ENCODE measurements at places on chromosomes 1 and 21.

GRCh38 chr1:181202986-181203555, 114.6 kb downstream of the IER5 start:
- DNase-seq, result no peak

DNA sequence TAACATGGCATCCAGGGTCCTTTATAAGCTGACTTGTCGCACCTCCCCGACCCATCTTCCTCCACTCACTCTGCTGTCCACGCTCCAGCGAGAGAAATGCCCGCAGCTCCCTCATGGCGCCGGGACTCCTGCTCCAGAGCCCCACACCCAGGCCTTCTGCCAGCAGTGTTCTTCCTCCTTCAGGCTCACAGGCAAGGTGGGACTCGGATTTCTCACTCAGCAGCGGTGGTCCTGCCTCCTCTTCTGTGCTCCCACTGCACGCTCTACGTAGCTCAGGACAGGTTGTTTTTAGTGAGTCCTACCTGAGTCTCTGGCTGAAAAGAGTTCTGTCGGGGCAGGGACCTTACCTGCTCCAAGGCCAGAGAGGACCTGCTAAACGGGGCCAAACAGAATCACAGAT, 11.2 kb downstream of the THEMIS2 start:
- no peak for DNase-seq

GRCh38 chr1:33344896-33345560, 24.1 kb upstream of the A3GALT2 start:
- no peak for DNase-seq

DNA sequence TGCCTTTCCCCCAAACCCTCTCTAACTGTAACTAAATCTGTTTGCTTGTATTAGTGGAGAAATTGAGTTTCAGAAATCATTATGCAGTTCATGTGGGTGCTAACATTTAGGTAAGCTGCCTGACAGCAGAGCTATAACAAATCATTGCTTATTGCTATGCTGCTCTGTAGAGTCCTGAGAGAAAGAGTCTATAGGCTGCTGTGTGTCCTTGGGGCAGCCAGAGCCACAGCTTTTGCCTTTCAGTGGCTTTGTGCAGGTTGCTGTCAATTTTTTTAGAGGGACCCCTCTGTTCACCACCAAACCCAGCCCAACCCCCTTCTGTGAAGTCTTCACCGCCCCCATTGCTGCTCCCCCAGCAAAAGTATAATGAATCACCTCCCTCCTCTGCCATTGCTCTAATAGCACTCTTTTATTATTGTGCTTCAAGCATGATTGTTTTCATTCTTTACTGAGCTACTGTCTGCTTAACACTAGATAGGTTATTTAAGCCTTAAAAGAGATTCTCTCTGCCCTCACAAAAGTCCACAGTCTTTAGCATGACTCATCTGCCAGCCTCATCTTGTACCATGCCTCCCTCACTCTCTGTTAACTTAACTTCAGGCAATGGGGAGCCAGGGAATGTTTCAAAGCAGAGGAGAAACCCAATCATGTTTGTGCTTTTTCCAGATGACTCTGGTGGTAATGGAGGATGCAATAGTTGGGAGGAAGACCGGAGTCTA, 38.6 kb downstream of the DIRAS3 start:
- DNase-seq, result no peak

DNA sequence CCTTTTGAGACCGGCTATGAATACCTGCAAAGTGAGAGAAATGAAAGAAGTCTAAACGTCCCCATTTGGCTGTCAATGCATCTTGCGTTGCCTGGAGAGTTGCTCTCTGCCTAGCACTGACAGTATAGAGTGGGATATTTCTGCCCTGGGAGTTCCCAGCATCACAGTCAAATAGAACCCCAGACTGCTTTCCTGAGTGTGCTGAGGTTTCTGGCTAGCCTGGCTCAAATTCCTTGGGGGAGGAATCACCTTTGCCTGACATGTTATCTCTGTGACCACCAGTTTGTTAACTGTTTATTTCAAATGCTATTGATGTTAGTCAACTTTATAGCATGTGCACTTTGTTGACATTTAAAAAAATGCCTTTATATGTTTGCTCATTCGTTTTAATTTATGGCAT, 212.0 kb upstream of the FAM78B start:
- DNase-seq, result no peak

- no peak for DNase-seq
Observed at GRCh38 chr1:226590614-226591013, 42.0 kb downstream of the STUM start.

DNA sequence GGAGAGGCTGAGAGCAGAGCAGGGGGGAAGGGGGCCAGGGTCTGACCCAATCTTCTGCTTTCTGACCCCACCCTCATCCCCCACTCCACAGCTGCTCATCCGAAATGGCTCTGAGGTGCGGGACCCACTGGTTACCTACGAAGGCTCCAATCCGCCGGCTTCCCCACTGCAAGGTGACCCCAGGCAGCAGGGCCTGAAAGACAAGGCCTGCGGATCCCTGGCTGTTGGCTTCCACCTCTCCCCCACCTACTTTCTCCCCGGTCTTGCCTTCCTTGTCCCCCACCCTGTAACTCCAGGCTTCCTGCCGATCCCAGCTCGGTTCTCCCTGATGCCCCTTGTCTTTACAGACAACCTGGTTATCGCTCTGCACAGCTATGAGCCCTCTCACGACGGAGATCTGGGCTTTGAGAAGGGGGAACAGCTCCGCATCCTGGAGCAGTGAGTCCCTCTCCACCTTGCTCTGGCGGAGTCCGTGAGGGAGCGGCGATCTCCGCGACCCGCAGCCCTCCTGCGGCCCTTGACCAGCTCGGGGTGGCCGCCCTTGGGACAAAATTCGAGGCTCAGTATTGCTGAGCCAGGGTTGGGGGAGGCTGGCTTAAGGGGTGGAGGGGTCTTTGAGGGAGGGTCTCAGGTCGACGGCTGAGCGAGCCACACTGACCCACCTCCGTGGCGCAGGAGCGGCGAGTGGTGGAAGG, 17.1 kb upstream of the HDAC1 start:
- no peak for DNase-seq

DNA sequence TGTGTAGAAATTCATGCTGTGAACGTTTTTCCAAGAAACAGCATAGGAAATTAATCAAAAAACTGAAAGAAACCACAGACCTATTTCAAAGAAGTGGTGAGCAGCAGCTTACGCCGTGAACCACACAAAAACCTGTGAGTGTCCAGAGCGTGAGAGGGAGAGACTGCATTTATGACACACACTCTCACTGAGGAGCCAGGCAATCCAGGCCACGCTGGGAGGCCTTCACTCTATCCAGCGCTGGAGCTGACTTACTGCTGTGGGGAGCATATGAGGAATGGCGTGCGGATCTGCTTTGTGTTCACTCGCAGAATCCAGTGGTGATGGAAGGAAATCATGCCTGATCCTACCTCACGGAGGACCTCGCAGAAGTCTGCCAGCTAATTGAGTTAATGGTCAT, 12.7 kb downstream of the ADAMTS1 start:
- no peak for DNase-seq

GRCh38 chr21:33800753-33801423, 114.7 kb downstream of the ATP5PO start:
- DNase-seq, result no peak

- DNase-seq, result no peak
Observed at GRCh38 chr1:209652121-209652735, at the start of gene LAMB3. Gene LAMB3, minus strand, starts transcription at chr1:209652425. Its CDS starts 1,481 bp downstream, at chr1:209650944.

DNA sequence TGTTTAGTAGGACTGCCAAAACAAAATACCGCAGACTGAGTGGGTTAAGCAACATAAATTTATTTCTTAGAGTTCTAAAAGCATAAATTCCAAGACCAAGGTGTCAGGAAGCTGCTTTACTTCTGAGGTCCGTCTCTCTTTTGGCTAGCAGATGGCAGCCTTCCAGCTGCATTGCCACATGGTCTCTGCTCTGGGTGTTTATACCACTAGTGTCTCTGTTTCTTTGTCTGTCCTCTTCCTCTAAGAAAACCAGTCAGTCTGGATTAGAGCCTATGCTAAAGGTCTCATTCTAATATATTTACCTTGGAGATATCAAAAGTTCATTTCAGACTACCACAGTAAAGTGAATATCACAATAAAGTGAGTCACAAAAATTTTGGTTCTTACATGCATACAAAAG, 519.8 kb downstream of the COL11A1 start:
- DNase-seq, result no peak

DNA sequence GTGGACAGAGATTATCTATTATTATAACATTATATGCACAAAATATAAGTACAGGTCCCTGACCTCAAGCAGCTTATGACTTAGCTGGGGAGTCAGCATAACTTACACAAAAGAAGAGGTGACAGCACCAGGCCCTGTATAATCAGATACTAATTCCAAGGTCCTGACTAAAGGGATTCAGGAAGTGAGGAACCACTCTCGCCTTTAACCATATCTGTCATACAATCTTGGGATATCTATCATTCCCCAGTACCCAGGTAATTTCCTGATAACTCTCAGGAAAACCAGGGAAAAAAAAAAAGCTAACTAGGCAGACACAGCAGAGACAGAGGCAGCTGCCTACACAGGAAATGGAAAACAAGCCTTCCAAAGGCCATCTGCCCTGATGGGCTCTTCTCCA, 78.5 kb upstream of the CAMK1G start:
- DNase-seq, result no peak

DNA sequence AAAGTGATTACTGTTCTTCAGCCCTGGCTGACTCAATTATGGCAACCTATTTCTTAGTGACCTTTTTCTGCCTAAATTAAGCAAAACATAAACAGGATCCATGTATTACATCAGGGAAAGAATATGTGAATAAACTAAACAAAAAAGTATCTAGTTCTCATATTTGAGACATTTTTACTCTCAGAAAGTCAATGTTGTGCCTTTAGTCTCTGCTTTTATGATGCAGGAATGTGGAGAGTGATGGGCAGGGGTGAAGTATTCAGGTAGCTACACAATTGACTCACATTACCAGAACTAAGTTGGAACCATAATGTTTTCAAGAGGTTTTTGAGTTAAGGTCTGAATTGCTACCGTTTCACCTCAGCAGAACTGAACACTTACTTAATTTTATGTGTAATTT, 462.7 kb upstream of the CXADR start:
- no peak for DNase-seq

- no peak for DNase-seq
Observed at GRCh38 chr1:201648066-201648906, 109.4 kb downstream of the NAV1 start.

DNA sequence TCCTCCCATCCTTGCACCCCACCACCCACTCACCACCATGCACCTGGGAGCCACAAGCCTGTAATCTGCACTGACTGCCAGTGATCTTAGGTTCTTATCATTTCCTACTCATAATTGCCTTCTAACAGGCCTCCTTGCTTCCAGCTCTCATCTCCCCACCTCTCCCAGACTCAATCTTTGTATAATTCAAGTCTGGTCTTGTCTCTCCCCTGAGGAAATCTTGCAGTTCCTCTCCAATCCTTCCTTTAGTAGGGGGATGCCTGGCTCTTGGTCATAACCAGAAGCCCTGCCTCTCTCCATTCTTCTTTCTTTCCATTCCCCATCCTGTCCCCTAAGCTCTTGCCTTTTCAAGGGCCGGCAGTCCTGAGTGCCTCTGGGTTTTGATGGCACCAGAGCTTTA, 27.8 kb downstream of the PIGM start:
- DNase-seq, result no peak

- DNase-seq, result no peak
Observed at GRCh38 chr1:157145076-157145475, 6.9 kb upstream of the ETV3 start.

GRCh38 chr1:98001764-98002163, 80.9 kb upstream of the DPYD start:
- DNase-seq, result no peak

DNA sequence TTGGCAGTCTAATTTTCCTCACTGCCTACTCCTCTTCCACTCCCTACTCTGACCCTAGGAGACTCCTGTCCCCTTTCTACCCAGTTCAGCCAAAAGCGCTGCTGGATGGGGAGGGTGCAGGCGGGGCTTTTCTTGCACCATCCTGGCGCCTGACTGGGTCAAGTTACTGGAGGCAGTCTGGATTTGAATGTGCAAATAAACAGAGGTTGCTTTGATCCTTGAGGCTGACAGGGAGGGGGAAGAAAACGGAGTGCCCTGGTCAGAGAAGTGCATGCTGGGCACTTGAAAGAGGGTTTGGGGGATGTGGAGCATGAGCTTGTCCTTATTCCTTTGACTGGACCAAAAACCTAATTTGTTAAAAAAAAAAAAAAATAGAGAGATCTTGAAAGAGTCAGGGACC, 76.8 kb upstream of the SOX13 start:
- no peak for DNase-seq

- no peak for DNase-seq
Observed at GRCh38 chr1:57831624-57832023, 407.8 kb upstream of the DAB1 start.

DNA sequence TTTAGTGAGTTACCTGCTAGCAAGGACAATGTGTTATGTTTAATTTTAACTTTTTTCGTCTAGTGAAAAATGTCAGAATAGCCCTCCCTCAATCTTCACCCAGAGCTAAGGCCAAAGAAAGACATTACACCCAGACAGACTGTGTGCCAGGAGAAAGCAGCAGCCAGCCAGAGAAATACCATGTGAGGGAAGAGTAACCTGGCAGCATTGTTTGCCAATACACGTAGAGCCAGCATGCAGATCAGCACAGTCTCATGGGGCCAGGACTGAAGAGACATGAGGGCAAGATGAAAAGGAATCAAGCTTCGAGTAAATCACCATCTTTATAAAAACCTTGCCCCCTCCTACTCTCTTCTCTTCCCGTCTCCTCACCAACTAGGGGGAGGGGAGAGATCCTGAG, 88.5 kb upstream of the ADAR start:
- no peak for DNase-seq

GRCh38 chr1:12177999-12178441, 11.2 kb downstream of the TNFRSF1B start:
- DNase-seq, result peak; percentile 85

GRCh38 chr1:46672696-46673095, 1.0 kb downstream of the TEX38 start:
- no peak for DNase-seq

GRCh38 chr1:198756470-198756869, 117.6 kb downstream of the PTPRC start:
- no peak for DNase-seq

DNA sequence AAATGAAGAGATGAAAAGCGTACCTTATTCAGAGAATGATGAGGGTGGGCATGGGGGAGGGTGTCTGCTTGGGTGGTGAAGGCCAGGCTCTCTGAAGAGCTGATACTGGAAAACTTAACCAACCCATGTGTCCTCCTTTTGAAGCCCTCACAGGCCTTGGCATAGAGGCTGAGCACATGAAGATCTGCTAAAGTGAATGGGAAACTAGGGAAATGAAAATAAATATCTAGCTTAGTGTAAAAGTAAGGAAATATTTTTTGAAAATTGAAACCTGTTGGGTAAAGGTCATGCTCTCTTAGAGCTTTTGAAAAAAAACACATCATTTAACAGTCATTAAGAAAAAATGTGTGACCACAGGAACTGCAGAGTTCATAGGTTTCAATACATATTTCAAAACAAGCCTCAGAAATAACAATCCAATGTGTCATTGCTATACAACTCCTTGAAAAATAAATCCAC, 40.5 kb upstream of the RALGPS2 start:
- DNase-seq, result no peak
